ENCODE measurements at places on chromosomes 2 and 18.

DNA sequence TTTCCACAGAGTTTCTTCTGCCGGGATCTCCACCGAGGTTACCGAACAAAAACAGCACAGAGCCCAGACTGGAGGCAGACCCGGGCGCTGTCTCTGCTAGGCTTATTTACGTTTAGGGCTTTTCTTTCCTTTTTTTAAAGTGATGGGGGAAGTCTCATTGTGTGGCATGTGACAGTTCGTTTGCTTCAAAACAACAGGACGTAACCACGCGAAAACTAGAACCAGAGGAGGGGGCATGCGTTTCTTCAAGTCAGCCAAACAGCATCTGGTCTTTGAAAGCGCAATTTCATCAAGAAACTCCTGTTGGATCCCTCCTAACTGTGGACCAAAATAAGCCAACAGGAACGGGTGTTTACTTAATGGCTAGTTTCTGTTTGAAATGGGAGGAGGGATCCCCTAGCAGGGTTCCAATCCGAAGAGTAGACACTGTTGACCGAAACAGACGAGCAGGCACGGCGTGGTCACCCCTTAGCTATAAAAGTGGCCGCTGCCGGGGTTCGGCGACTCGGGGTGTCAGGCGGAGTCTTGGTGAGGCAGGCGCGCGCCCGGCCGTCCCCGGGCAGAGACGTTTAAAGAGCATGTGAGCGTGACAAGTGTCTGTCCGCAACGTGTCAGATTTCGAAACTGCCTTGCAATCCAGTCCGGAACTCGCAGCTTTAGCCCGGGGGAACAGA lies 997 bp upstream of the TGIF1 start:
- peak; percentile 39 for DNase-seq

- DNase-seq, result no peak
Observed at GRCh38 chr2:238287737-238288649, at the start of gene PER2. Gene PER2, minus strand, starts transcription at chr2:238288610. Its CDS starts 10,674 bp downstream, at chr2:238277936.

- DNase-seq, result no peak
Observed at GRCh38 chr18:59145055-59145454, 5.4 kb downstream of the SEC11C start.

DNA sequence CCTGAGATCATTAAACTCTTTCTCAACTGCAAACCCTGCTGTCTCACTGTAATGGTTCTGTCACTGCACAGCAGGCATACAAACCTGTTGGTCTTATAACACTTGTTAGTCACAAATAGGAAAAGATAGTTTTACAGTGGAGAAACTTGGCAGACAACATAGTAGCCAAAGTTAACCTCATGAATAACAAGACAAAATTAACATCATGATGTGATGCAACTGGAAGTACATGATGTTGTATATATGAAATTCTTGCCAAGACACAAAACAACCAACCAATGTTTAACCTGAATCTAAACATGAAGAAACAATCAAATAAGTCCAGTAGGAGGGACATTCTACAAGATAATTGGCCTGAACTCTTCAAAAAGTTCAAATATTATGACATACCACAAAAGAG lies 189.3 kb downstream of the RNF152 start:
- DNase-seq, result no peak

GRCh38 chr2:85066874-85067351 lies 66.3 kb upstream of the TCF7L1 start:
- no peak for DNase-seq

Measured in activated CD4-positive, CD25-positive, alpha-beta regulatory T cell treated with anti-CD3 and anti-CD28 coated beads, Interleukin-2, amount 50 U/mL, for 16 hours (primary cell).